ENCODE measurements at places on chromosomes 4 and X. TPM values are rescaled to one million over a fixed set of nuclear protein-coding genes. Genes with fewer than 3 reads are reported as not detected.

DNA sequence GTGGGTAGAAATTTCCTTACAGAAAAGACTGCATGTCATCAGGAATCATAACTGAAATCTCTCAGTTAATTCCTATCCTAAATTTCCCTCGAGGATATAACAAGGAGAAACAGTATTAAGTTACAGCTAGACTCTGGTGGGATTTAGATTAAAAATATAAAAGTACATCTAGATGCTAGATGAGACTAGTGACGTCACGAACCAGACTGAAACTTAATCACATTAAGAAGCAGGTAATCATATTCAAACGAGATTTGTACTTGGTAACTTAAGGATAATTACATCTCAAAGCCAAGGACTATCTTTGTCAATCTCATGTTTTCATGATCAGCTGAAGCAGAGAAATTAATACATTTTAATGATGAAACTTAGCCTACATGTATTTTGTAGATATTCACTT lies 130.6 kb downstream of the MTNR1A start:
- no peak overlapping the region for H3K4me3 ChIP-seq
- DNase-seq, result no peak
- no peaks in the 10 kb centered on the region for H3K27me3 ChIP-seq

GRCh38 chr4:80336582-80336981 lies 1.1 kb downstream of the CFAP299 start:
- no peak overlapping the region for H3K27ac ChIP-seq
- no peak for DNase-seq
- H3K36me3 ChIP-seq, result no peaks in the 10 kb centered on the region
- no peak overlapping the region for H3K4me3 ChIP-seq
- peaks cover 11% of the 10 kb centered on the region for H3K4me1 ChIP-seq

RAB9B gene
- 0.98 TPM for total RNA-seq

LUZP4 gene
- not detected for total RNA-seq

HSPA4L gene
- total RNA-seq, result 14.2 TPM

GRCh38 chrX:7147413-7147977 lies at the start of gene STS:
Gene STS (plus strand): TSS chrX:7147712. CDS start chrX:7253200, 105,488 bp downstream.
- DNase-seq, result no peak
- H3K27ac ChIP-seq, result peak within 1 kb of the TSS; percentile 82
- H3K4me3 ChIP-seq, result peak within 1 kb of the TSS; percentile 96
- H3K36me3 ChIP-seq, result no peaks in the 10 kb centered on the region
- peaks cover 22% of the 10 kb centered on the region for H3K4me1 ChIP-seq

GRCh38 chrX:55057675-55058249 lies 17.1 kb upstream of the PAGE2B start:
- no peak overlapping the region for H3K4me3 ChIP-seq
- H3K27me3 ChIP-seq, result no peaks in the 10 kb centered on the region
- H3K36me3 ChIP-seq, result no peaks in the 10 kb centered on the region
- no peak overlapping the region for H3K27ac ChIP-seq
- no peaks in the 10 kb centered on the region for H3K4me1 ChIP-seq
- DNase-seq, result no peak

All from vagina (tissue), 2 donors.